ENCODE measurements at places on chromosomes 5 and 9.

GRCh38 chr5:132235340-132235739 lies 7.7 kb upstream of the P4HA2 start:
- no peak for DNase-seq

DNA sequence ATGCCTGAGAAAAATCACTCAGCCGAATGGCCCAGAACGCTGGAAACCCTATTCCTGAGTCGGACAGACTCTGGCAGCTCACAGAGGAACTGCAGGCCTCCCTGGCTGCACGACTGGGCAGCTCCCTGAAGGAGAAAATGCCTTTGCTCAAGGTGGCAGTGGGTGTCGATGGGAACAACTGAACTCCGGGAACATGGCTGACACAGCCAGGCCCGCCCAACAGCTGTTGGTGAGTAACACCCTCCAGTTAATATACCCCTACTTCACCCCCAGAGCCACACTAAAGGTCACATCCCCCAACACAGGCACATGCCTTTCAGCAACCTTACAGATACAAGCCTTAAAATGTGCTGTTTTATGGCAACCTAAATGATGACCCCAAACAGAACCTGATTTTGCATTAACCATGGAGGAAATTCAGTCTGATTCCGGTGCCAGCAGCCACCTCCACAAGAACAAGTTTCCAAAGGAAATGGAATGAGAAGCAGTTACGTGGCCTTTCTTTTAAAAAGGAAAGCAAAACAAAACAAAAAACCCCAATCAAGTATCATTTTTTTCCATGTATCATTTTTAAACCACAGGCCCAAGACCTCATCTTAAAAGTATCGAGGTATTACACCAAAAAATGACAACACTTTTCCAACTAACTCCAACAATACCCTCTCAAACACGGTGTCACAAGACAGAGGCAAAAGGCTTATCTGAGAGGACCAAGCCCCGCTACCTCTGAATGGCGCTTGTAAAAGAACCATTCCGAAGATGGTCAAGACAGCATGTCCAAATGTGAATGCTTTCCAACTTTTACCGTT lies 3.1 kb downstream of the KLF9 start:
- no peak for DNase-seq

GRCh38 chr9:32590898-32591297 lies 17.9 kb upstream of the NDUFB6 start:
- DNase-seq = no peak

DNA sequence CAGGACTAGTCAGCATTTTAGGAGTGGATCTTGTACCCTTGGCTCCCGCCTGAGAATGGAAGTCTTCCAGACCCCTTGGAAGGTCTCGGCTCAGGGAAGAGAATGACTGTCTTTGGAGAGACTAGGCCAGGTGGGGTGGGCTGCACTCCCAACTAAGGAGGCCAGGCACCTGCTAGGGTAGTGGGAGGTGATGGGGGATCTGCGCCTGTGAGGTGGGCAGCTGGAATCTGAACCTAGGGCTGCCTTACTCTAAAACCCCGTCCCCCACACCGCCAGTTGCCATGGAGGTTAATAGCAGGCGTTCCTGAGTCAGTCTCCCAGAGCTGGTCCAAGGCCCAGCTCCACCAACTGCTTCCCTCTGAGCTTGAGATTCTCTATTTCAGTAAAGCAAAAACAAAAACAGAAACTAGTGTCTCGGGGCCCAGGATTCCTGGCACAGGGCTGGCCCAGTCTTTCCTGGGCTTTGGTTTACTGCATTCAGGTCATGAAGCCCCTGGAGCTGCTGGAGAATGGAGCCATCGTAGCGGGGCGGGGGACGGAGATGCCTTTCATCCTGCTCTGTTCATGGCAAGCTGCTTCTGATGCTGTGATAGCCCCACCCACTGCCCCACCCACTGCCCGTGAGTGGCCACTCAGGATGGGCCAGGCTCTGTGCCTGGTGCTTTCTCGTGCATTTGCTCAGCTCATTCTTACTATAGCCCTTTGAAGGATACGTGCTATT lies 57.5 kb downstream of the DAB2IP start:
- no peak for DNase-seq

GRCh38 chr5:170630226-170630625 lies 126.4 kb downstream of the KCNIP1 start:
- DNase-seq = no peak

- DNase-seq = peak; percentile 29
Observed at GRCh38 chr5:6712142-6712576, 1.1 kb upstream of the TENT4A start.

GRCh38 chr5:80052464-80052863 lies 17.3 kb downstream of the THBS4 start:
- no peak for DNase-seq

GRCh38 chr5:411728-412127 lies 31.2 kb upstream of the EXOC3 start:
- DNase-seq = no peak

Data from esophagus squamous epithelium (tissue), 5 donors.